CD4-positive, alpha-beta T cell treated with Interleukin-21 for 1 hour (primary cell): ENCODE measurements at places on chromosomes 6 and 20.

GRCh38 chr6:15630202-15630601, 32.6 kb downstream of the DTNBP1 start:
- DNase-seq, result no peak

DNA sequence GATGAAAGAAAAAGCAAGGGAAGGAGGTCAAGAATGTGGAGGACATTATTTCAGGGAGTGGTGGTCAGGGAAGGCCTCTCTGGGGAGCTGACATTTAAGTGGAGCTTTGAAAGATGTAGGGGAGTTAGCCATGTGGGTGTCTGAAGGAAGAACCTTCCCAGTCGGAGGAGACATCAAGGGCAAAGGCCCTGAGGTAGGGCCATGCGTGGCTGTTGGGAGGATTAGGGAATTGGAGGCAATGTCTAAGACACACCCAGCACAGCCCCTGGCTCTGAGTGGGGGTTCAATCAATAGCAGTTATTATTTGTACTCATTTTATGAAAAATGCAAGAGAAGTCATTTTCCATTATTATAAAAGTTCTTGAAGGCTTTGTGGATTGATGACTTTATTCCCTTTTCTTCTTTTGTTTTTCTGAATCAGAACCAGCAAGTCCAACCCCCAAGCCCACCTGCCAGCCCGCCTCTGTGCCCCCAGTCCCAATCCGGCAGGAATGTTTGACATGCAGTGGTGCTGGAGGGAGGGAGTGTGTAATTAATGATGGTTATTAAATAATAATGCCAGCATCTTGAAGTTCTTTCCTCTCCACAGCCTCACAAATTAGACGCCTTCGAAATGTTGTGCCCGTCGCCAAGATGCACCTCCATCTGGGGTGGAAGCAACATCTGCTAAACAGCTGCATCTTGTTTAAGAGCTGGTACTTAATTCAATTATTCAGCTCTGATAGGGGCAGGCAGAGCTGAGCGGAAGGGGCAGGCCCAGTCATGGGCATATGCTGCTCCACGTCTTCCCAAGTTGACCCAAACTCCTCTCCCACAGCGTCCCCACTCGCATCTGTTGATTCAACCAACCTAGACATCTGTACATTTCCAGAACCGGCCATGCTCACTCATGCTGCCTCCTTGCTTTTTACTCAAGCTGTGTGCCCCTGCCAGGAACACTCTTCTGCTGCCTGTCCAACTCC, 81.3 kb upstream of the SIRPA start:
- no peak for DNase-seq

- DNase-seq, result no peak
Measured at GRCh38 chr6:32252331-32253009, 28.6 kb upstream of the NOTCH4 start.

GRCh38 chr6:134005800-134006199, 46.6 kb downstream of the SLC2A12 start:
- no peak for DNase-seq

GRCh38 chr6:16405375-16405774, 167.0 kb downstream of the GMPR start:
- DNase-seq, result no peak

GRCh38 chr6:23977706-23978105, 148.3 kb upstream of the NRSN1 start:
- no peak for DNase-seq

GRCh38 chr20:41173791-41174341, 36.5 kb downstream of the PLCG1 start:
- DNase-seq, result no peak

DNA sequence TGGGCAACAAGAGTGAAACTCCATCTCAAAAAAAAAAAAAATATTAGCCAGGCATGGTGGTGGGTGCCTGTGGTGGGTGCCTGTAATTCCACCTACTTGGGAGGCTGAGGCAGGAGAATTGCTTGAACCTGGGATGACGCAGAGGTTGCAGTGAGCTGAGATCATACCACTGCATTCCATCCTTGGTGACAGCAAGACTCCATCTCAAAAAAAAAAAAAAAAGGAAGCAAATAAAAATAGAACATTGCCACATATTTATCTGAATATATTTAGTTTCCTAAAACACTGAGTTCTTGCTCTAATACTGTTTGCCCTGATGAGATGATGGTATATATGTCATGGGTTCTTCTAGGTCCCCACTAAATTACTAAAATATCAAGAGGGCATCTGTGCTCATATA, 28.4 kb downstream of the CASP8AP2 start:
- DNase-seq, result no peak

DNA sequence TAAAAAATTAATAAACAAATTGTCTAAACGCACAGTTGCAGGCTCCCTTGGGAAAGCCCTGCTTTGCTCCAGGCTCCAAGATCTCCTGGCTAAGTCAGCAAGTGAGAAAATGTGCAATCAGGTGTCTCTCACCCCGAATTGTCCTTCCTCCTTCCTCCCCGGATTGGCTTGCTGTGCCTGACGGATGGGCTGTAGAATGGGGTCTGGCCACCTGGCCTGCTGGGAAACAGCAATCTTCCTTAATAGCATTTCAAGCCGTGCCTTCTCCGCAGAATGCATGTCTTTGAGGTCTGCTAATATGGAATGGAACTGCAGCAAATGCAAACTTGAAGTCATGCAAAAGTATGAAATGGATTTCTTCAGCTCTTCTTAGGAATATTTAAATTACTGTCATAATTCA, 43.7 kb upstream of the CDKAL1 start:
- DNase-seq, result no peak

DNA sequence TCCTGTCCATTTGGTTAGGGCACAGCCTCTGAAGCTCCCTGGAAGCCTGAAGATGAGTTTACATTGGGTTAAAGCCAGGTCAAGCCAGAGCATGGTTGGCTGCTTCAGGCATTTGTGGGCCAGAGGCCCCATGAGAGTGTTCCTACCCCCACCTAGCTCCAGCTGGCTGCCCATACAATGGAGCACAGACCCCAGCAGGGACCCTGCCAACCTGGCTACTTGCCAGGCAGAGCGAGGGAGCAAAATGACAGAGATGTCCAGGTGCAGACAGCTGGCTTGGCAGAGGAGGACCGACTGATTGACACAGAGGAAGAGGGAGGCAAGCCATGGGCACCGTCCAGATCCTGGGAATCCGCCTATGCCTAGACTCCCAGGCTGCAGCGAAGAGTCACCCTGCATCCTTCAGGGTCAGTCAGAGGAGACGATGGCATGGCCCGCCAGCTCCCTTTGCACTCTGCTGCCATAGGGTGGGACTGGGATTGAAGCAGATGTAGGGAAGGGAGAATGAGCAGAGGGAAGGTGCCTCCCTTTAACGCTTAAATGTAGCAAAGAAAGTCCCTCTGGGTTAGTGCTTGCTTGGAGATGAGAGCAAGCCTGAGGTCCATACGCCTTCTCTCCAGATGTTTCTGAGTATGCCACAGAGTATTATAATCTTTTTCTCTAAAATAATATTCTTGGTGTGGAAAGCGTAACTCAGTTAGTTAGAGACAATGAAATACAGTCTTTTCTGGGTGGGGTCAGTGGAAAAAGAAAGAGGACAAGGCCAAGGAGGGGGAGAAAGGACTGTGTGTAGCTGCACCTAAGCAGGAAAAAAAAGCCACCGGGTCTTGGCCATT, 77.6 kb upstream of the FYN start:
- no peak for DNase-seq

GRCh38 chr6:139394027-139394649, 19.7 kb upstream of the CITED2 start:
- no peak for DNase-seq

GRCh38 chr6:101458826-101459225, 65.3 kb downstream of the GRIK2 start:
- no peak for DNase-seq

DNA sequence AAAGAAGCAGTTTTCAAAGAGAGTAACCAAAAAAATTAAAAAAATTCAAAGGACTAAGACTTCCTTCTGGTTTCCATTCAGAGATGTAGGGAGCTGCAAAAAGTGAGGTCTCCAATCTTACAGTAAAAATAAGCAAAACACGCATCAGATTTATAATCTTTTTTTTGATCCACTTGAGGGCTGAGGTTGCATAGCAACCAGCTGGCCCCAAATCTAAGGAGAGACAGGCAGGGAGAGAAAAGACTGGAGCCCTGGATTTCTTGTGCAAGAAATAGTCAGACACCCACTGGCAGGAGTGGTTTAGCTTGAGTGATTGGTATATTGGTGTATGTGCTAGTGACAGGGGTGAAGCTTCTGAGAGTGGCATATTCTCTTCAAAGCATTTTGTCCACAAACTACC, 135.9 kb upstream of the FUT9 start:
- no peak for DNase-seq

DNA sequence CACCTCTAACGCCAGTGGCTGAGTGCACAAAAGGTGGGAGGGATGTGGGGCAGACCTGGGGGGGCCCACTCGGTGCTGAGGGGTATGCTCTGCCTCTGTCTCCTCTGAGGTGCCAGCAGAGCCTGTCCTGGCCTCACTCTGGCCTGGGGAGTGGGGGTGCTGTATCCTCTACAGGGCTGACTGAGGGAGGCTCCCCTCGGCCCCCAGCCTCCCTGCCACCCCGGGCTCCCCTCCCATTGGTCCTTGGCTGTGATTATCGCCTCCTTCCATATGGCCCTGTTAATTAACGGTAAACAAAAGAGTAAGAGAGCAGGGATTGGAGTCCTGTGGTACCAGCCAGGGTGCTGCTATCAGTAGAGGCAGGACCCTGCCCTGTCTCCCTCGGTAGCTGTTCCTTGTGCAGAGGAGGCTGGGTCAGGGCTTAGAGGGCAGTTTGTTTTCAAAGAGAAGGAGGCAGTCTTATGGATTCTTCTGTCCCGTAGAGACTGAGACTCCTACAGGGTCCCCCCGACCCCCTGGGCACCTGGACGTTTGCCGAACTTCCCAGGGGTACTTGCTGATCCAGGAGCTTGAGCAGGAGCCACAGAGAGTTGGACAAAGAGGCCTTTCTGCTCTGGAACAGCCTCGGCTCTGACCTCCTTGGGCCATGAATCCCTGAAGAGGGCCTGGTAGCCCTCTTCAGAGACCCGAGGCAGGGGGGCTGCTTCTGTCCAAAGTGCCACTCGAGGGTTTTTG, 1.8 kb downstream of the MYT1 start:
- no peak for DNase-seq

DNA sequence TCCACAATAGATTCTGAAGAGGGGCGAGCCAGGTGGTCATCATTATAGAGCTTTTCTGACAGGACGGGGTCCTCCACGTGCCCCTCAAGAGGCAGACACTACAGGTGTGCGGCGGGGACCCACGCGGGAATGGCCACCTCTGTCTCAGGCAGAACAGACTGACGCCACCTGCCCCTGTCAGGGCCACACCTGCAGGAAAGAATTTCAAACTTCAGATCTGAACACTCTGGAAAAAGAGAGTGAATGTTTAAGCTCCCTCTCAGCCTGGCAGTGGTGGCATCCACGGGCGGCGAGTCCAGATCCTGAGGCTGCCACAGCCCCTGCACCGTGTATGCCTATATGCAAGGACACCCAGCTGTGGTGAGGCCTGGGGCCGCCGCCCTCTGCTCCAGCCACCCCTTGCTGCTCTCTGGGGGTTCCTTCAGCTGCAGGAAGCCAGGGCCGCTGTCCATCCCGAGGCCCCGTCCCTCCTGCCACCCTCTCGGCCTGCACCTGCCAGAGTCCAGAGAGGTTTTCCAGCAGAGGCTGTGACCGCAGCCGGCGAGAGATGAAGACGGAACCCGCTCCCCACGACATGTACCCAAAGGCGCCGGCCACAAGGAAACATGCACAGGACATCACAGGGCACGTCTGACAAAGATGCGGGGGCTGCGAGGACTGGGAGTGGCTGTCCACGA, 234.9 kb downstream of the ERMARD start:
- DNase-seq, result no peak

GRCh38 chr20:50438986-50439407, 71.2 kb upstream of the PTPN1 start:
- no peak for DNase-seq

DNA sequence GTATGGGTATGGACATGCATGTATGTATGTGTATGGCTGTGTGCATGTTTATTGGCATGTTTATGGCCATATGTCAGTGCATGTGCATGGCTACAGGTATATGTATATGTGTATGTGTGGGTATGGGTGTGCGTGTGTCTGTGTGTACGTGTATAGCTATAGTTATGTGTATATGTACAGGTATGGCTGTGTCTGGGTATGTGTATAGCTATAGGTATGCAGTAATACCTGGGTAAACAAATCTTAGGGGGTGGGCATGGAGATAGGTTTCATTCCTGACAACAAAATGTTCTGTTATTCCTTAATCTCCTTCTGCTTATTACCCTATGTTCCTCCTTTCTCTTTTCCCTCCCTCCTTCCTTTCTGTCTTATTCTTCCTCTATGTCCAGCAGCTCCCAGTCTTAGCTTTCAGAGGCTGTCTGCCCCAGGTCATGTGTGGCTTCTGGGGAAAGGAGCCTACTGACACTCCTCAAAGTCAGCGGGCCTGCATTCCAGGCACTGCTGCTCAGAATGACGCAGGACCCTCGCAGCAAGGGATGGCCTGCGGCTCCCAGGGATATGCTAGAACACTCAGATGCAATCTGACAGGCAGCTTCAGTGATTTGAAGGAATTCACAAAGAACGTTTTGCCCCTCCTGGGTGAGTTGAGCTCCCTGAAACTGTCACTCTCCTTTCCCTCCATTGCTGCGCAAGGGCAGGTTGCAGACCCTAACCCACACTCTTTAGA, 139.3 kb upstream of the PHACTR1 start:
- no peak for DNase-seq

GRCh38 chr6:144581812-144582537, 296.8 kb downstream of the UTRN start:
- DNase-seq, result peak; percentile 49
